Hematopoietic multipotent progenitor cell (in vitro differentiated cells): ENCODE measurements at places on chromosomes 7 and 10.

DNA sequence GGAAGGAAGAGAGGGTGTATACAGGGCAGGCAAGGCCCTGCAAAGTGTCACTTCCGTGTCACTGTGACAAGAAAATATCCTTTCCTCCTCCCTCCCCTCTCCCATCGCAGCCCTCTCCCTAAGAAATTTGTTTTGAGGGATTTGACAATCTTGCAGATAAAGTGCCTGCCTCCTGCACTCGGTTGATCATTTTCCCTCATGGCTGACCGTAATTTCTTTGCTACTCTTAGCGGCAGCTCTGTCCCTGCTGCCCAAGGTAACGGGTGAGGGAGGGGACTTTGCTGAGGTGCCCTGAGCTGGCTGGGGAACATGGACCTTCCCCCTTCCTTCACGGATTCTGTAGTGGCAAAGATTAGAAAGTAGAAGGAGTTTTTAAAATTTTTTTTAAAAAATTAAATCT is 179.1 kb downstream of the TCF7L2 start:
- DNase-seq, result no peak

- no peak for DNase-seq
Observed at GRCh38 chr7:81075150-81075549, 156.3 kb upstream of the SEMA3C start.

DNA sequence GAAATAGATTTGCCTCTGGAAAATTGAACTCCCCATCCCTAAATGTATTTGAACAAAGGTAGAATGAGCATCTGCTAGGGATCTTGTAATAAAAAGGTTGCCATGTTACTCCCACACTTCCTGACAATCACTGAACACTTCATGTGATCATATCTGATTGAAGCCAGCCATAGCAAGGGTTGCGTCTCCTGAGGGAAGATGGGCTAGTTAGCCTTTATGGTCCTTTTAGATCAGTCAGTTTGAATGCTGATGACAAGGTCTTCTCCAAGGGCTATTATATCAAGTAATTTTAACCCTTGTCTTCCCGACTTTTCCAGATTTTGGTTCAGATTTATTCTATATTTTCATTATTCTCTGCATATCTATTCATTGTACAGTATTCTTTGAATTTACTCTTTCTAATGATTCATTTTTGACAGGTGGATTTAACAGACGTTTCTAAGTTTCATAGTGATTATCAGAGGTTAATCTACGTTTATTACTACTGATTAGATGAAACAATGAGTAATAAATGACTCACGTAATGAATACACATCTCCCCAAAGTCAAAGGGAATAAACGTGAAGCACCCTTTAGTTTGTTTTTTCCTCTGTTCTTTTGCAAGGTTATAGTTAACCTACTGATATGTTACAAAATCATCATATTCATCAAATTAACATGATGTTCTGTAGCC is 28.1 kb downstream of the CSGALNACT2 start:
- no peak for DNase-seq

GRCh38 chr7:41219276-41219675 is 483.6 kb downstream of the INHBA start:
- DNase-seq, result no peak

DNA sequence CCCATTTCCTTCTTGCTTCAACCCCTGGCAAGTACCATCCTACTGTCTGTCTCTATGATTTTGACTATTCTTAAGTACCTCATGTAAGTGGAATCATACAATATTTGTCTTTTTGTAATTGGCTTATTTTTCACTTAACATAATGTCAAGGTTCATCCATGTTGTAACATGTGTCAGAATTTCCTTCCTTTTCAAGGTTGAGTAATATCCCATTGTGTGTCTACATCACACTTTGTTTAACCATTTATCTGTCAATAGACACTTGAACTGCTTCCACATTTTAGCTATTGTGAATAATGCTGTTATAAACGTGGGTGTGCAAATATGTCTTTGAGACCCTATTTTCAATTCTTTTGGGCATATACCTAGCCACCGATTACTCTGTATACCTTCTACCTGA is 14.0 kb upstream of the CDK14 start:
- no peak for DNase-seq

- DNase-seq, result peak; percentile 72
Observed at GRCh38 chr7:38367301-38367890, 94.0 kb upstream of the TARP start.
